ENCODE measurements at places on chromosomes 2 and 18.

- DNase-seq, result no peak
Measured at GRCh38 chr18:24964216-24964615, 387.8 kb downstream of the ZNF521 start.

DNA sequence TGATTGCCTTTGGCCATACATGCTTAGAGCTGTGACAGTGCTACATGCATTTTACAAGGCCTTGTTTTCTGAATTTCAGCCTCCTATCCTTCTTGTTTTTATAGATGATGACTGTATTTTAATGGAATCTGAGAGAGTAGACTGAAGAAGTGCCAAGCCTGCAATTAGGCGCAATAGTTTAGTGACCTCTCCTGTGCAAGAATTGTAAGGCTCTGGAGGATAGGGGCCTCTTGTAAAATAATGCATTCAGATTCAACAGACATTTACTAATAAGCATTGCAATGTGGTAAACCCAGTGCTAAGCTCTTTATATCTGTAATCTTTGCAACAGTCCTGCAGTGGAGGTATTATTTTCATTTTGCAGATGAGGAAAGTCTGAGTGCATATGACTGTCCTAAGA, 105.5 kb downstream of the TDRD15 start:
- no peak for DNase-seq

GRCh38 chr2:68776124-68776523, 41.5 kb downstream of the ARHGAP25 start:
- DNase-seq, result no peak

- DNase-seq, result no peak
Measured at GRCh38 chr2:241114836-241115235, 12.7 kb upstream of the MTERF4 start.

- DNase-seq, result no peak
Measured at GRCh38 chr2:128172191-128172590, 81.2 kb downstream of the UGGT1 start.

GRCh38 chr18:72866901-72867745, 664 bp downstream of the NETO1 start:
- DNase-seq, result no peak

DNA sequence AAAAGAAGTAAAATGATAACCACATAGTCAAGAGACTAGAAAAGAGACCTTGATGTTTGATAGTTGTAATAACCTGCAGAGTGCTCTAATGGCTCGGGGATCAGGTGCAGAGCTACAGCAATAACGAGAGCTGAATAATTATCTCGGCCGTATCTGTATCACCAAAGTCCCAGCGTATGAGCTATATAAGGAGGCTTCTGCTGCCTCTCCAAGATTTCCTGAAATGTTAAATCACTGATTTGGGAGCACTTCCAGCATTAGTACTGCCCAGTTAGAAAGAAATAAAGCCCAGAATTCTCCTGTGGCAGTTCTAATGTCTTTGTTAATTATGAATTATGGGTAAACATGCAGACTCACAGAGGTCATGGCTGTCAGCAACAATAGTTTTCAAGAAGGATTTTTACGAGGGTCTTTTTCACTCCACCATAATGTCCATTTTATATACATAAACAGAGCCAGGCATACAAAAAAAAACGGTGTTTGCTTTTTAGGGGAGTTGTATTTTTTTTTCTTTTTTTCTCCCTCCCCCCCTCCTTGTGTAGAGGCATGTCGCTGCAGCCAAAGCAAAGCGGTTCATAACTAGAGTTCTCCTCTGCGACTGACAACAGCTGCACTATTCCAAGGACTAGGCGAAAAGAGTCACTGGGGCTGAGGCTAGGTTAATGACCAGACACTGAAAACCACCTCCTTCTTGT, 168.3 kb upstream of the VRK2 start:
- DNase-seq, result peak; percentile 59

DNA sequence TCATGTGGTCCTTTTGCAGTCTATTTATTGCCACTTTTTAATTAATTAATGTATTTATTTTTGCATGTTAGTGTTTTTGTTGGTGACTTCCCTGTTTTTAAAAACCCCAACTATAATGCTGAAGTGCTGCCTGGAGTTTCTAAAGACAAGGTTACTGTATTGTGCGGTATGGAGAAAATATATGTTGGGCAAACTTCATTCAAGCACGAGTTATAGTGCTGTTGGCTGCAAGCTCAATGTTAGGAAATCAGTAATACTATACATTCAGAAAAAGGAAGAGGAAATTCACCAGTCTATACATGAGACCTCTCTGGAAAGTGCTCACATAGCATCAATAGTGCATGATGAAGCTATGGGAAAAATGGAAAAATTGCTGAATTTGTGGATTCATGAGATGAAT, 15.4 kb upstream of the RBMS1 start:
- no peak for DNase-seq

All from left kidney (tissue), 8 donors.